ENCODE measurements at places on chromosomes 7 and 10.

DNA sequence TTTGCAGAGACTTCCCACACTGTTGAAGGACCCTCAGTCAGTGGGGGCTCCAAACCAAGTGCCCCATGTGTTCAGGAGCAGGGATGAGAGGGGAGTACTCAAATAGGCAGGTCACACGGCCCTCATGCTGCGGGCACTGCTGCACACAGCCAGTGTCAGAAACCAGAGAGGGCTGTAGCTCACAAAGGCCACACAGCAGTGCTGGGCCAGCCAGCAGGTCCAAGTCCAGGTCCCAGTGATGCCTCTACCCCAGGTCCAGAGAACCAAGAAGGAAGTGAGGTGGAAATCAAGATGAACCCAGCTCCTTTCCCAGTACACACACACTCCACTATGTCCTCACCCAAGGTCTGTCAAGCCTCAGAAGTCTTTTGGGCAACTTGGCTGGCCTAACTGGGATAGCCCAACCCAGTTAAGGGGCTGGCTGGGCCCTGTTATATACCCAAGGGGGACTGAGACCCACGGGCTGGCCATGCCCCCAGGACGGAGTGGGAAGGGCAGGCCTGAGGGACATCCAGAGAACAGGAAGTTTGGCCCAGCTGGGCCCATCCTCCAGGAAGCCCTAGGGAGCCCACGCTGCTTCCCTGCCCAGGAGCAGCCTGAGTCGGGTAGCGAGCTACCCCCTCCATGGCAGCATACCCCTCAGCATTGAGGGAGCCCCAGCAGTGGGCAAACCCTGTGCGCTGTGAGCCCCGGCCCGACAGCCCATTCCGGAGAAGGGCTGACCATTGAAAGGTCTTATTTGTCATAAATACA lies 24.3 kb downstream of the GRID1 start:
- no peak for DNase-seq

DNA sequence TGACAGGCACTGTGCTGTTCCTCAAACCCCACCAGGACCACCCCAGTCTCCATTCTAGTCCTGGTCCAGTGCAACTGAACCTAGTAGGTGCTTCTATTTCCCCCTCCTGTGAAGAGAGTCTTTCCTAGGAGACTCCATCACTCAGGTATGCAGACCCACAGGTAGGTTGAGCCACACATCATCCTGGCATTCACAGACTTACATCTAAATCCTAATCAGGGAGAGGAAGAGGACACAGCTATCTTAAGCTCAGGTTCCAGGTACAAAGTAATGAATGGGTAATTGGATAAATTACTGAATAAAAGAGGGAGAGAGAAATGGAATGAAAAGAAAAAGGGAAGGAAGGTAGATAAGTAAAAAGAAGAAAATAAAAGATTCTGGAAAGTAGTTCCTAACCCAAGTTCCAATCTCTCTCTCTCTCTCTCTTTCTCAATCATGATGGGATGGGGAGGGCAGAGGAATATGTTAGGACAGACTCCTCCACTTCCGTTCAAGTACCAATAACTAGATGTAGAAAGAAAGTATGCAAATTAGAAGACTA lies 139.8 kb upstream of the NAMPT start:
- no peak for DNase-seq

- no peak for DNase-seq
Observed at GRCh38 chr7:144670218-144670617, 165.6 kb downstream of the TPK1 start.

- no peak for DNase-seq
Observed at GRCh38 chr7:50648076-50648475, 82.9 kb upstream of the DDC start.

DNA sequence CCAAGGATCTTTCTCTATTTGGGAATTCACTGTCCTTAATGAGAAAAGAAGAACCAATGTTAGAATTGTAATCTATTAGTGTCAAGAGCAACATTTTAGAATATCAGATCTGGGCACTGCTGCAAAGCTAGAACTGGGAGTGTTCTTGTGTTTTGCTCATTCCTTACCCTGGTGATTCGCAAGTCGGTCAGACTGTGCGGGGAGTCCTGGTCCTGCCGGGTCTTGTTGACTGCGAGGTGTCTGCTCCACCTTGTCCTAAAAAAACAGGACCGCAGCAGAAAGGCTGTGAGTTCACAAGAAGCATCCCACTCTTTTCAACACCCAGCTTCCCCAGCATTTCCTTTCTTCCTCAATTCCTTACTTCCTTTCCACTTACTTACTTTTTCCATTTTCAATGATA lies 79.0 kb downstream of the GRB10 start:
- no peak for DNase-seq

- no peak for DNase-seq
Observed at GRCh38 chr10:60644436-60645130, 133.7 kb upstream of the CDK1 start.

- no peak for DNase-seq
Observed at GRCh38 chr10:88980800-88981199, 9.8 kb upstream of the FAS start.

- DNase-seq, result no peak
Observed at GRCh38 chr10:10462151-10462941, 555.3 kb upstream of the CELF2 start.

DNA sequence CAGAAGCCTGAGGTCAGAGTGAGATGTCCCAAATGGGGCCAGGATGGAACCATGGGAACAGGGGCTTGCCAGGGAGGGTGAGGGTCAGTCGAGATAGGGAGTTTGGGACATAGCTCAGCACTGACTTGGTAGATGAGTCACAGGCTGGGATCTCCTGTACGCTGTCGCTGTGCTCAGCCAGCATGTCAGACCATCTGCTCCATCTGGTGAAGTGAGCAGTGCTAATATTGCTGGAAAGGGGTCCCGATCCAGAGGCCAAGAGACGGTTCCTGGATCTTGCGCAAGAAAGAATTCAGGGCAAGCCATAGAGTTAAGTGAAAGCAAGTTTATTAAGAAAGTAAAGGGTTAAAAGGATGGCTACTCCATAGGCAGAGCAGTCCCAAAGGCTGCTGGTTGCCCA lies 505.6 kb downstream of the GALNT17 start:
- DNase-seq, result peak; percentile 81

GRCh38 chr7:10708447-10708846 lies 265.2 kb upstream of the PHF14 start:
- DNase-seq, result no peak

DNA sequence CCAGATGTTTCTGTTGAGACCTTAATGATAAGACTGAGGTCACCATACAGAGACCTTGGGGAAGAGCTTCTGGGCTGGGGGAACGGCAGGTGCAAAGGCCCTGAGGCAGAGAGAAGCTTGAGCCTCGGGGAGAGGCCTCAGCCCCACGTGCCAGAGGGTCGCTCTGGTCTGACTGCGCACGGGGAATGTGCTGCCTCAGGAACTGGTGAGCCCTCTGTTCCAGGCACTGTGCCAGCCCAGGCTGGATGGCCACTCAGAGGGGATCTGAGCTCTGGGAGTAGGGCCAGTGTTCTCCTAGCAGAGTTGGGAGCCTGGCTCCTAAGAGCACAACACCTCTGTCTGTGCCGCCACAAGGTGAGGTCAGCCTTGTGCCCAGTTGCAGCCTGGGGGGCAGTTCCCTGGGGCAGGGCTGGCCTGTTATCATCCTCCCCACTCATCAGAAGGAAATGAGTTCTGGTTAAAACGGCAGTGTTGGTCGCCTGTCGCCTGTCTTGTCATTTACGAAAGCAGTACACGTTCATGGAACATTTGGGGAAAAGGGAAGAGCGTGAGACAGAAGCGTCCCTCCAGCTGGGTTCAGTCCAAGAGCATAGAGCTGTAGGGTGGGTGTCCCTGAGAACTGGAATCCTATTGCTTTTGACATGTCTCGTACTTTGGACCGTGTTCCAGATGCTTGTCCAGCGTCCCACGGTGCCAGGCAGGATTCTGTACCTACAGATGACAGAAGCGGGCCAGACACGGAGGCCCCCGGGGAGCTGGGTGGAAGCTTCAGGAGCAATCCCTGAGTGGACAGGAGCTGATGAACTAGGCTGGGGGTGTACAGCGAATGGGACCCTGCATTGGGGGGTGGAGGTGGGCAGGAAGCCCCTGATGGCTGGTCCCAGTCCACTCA lies 4.3 kb downstream of the TTYH3 start:
- no peak for DNase-seq

GRCh38 chr7:30543813-30544525 lies 39.3 kb upstream of the GGCT start:
- DNase-seq, result peak; percentile 39

GRCh38 chr10:91591797-91592174 lies 41.1 kb downstream of the PPP1R3C start:
- peak; percentile 51 for DNase-seq

- no peak for DNase-seq
Observed at GRCh38 chr10:27688991-27689390, 56.6 kb downstream of the MKX start.

GRCh38 chr10:68987611-68988010 lies 992 bp upstream of the KIFBP start:
- no peak for DNase-seq

DNA sequence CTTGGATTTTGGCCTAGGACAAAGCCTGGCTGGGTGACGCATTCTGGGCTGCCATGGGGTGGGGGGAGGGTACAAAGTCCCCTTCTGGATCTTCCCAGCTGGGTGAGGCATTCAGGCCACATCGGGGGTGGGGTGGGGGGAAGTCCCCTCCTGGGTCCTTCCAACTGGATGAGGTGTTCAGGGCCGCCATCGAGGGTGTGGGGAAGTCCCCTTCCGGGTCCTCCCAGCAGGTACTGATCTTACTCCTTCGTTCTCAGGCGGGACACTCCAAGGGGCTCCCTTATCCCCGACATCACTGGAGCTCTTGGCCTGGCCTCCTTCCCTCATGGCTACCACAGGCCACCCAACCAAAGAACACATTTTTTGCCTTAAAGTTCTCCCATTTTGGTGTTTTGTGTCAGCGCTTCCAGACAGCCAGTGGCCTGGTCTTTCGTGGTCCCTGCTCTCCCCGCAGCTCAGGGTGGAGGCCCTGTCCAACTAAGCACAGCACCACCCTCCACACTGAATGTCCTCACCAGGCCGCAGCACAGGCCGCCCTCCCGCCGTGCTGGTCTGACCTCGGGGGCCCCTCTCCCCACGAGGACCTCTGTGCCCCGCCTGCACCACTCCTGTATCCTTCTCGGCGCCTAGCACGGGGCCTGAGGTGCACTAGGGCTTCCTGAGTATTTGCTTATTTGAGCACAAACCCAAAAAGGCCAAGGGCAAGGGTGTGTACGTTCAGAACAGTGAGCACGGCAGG lies 38.5 kb downstream of the EN2 start:
- no peak for DNase-seq

- DNase-seq, result no peak
Observed at GRCh38 chr7:35768346-35768745, 32.5 kb upstream of the SEPTIN7 start.

GRCh38 chr7:76352193-76352592 lies 6.6 kb downstream of the YWHAG start:
- DNase-seq, result peak; percentile 61

- no peak for DNase-seq
Observed at GRCh38 chr7:43749383-43749940, 9.0 kb upstream of the BLVRA start.

GRCh38 chr10:75544386-75544785 lies 113.0 kb downstream of the LRMDA start:
- peak; percentile 38 for DNase-seq

- no peak for DNase-seq
Observed at GRCh38 chr7:2087744-2088143, 145.0 kb downstream of the MAD1L1 start.

DNA sequence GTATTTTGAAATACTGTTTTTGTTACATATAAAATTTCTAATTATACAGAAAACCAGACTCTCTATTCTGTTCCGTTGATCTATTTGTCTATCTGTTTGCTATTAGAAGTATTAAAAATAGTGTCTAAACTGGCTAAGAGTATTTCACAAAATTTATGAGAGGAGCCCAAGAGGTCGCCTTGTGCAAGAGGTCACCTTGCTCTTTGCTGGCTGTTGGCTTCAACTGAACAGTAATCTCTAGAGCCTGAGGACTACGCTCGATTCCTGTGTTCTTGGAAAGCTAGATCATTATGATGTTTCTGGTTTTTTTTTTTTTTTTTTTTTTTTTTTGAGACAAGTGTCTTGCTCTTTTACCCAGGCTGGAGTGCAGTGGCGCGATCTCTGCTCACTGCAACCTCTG lies 428.6 kb downstream of the LRMDA start:
- no peak for DNase-seq

GRCh38 chr7:119964788-119965542 lies 308.0 kb upstream of the KCND2 start:
- DNase-seq, result peak; percentile 75

DNA sequence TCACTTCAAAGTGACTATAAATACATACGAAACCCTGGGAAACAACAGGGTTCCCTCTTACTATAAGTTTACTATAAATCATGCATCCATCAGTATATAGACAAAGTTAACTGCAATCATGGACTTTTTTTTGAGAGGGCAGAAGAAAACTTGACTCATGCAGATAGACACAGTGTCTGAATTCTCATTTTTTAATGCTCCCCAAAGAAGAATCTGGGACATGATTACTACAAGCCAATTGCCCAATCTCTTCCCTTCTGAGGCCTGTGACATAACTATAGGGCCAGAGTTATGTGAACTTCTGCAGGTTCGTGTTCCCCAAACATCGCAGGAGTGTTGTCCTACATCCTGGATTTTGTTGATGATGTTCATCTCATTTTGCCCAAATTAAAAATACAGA lies 376.5 kb downstream of the KCNMA1 start:
- DNase-seq, result no peak
